ENCODE measurements at places on chromosomes 13 and 19.

DNA sequence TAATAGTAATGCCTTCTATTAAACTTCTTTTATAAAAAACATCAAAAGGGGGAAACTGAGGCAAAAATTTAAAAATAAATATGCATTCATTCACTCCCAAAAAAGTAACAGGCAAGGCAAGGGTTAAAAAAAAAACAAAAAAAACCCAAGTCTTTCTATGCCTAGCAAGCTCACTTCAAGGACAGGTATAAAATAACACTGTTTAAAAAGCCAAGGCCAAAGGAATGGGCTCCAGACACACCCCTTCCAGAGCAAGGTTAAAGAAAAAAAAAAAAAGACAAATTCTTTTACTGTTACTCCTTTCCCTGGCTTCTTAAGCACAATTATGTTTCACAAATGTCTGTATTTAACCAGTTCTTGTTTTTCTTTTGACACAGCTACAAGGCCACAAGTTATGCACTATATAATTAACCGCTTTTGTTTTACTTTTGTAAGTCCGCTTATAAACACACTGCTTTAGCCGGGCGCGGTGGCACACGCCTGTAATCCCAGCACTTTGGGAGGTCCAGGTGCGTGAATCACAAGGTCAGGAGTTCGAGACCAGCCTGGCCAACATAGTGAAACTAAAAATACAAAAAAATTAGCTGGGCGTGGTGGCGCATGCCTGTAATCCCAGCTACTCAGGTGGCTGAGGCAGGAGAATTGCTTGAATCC is 3.6 kb downstream of the SIGLEC11 start:
- no peak for DNase-seq

DNA sequence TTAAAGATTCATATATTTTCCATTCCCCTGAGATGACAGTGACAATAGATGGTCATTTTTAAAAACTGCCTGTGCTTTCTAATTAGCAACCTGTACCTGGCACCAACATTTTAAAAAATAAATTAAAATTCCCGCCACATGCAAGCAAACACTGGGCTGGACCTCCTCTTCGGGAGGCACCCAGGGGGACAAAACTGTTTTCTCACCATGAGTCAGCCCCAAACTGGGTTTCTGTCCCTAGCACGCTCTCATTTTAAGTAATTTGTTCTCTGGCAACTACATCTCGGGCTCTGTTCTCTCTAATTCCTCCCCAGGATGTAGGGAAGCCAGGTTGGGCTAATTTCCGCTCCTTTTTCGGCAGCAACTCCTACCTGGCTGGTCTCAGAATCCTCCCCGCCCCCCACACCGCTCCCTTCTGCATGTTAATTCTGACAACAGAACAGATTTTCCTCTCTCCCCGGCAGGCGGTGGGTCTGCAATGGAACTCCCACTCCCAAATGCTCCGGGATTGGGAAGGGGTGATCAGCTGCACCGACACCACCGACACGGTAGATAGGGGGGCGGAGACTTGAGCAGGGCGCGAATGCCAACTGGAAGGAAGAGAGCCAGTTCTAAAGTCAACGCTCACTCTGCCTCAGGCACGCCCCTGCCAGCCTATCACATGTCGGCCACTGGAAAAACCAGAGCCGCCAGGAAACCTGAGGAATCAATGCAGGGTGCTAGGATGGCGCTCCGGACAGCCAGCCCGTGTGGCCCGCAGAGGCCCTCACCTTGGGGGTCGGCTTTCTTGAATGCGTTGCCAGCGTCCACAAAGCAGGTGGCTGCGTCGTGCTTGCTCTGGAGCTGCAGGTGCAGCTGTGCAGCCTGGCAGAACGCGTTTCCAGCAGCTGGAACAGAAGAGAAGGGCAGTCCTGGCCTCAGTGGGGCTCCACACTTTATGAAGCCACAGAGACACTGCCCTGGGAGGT is 14.7 kb downstream of the NAPA start:
- no peak for DNase-seq

DNA sequence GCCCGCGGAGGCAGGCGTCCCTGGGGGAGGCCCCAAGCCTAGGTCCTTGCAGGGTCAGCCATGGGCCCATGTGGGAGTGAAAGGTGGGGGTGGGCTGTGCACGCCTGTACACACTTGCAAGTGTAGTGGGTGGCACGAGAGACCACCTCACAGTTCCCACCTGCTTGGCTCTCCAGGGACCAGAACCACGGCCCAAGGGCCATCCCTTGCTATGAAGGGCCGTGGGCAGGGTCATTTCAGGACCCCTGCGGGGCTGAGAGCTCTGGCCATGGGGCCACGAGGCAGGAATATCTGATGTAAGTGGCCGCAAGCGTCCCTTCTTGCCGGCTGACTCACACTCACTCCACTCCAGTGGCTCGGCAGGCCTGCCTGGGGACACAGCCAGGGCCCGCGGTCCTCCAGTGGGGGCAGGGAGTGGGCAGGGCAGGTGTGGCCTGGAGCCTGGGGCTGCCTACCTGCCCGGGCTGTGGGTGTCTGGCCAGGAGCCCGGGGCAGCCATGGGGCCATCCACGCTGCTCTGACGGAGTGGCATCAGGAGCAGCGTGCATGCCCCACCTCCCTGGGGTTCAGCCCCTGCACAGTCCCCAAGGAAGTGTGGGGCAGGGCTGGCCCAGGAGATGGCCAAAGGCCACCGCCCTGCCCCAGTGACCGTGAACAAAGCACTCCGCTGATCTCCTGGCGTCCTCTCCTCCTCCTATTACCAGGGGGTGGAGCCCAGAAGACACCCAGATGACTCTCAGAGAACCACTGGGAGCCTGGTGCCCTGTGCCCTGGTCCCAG is 8.6 kb upstream of the MKNK2 start:
- peak; percentile 52 for DNase-seq

GRCh38 chr19:7558667-7559066 is 23.1 kb downstream of the PNPLA6 start:
- DNase-seq = no peak

DNA sequence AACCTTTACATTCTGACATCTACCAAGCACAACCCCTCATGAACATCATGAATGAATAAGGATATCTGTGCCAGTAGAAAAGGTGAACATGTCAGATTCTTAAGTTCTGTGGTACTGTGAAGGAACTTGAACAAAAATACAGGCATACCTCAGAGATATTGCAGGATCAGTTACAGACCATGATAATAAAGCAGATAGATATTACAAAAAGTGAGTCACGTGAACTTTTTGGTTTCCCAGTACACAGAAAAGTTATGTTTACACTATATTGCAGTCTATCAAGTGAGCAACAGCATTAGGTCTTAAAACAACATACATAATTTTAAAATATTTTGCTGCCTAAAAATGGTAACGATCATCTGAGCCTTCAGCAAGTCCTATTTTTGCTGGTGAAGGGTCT is 101.2 kb downstream of the DIAPH3 start:
- no peak for DNase-seq

DNA sequence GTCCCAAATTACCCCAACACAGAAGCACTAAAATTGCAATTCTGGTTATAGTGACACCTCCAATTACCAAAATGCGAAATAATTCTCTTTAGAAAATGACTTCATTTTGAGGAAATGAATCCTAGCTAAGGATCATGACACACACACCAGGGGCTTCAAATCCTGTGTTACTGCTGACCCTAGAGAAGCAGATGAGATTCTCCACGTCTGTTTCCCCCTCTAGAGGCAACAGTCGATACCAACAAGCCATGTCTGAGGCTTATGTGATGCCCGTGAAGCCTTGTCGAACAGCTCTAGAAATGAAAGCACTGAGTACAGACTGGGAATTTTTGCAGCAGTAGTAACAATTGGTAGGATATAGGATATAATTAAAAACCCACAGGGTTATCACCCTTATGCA is 153.6 kb upstream of the TMTC4 start:
- DNase-seq = peak; percentile 27

DNA sequence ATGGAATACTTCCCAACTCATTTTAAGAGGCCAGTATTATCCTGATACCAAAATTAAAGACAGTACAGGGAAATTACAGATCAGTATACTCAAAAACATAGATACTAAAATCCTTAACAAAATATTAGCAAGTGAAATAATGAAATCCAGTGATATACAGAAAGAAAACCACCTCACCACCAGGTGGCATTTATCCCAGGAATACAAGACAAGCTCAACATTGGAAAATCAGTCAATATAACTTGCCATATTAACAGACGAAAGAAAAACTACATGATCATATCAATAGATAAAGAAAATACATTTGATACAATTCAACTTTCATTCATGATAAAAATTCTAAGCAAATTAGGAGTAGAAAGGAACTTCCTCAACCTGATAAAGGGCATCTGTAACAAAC is 6.7 kb upstream of the GNA15 start:
- no peak for DNase-seq

DNA sequence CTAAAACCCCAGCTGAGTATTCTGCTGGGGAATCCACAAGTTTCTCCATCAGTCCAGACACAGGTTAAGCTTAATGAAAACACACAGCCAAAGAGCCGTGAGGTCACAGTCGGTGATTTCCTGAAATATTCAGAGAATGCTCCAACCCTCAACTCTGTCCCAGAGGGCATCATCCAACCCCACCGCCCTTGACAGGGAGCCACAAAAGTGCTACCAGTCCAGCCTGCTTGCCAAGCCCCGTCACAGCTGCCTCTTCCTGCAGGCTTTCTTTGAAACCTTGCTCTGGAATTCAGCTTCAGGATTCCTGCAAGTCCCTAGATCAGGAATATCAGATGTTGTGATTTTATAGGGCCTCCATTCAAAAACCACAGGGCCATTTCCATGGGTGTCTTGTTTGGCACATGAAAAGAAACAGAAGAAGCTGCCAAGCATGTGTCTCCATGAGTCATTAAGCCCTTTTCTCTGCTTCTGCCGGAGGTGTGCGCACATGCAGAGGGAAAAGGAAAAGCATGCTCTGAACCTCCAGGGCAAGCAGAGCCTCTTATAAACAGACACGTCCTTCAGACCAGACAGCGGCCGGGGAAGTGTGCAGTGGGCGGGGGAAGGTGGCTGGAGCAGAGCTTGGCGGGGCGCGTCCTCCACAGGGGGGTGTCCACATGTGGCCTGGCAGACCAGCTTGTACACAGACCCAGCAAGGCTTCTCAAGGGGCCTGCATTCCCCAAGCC is 164.7 kb downstream of the KATNAL1 start:
- DNase-seq = peak; percentile 93

DNA sequence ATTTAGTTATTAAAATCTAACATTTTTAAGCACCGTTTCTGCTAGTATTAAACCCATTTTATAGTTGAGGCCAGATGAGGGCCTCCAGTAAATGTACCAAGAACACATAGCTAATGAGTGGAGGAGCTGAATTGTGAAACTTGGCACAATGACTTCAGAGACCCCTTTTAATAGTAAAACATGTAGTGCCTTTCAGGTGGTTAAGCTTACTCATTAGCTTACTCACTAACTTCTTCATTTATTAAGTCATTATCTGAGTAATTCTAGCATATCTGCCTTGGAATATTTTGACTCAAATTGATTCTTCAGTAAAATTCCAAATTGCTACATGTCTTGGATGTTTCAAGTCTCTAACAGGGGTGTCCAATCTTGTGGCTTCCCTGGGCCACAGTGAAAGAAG is 735.2 kb downstream of the LIG4 start:
- DNase-seq = no peak

- no peak for DNase-seq
These were observed 278.3 kb downstream of the UQCRFS1 start for GRCh38 chr19:28934631-28935030.

GRCh38 chr19:4414800-4415321 is 12.4 kb downstream of the CHAF1A start:
- DNase-seq = peak; percentile 64

- no peak for DNase-seq
These were observed 752.8 kb downstream of the LIG4 start for GRCh38 chr13:107462501-107462900.

DNA sequence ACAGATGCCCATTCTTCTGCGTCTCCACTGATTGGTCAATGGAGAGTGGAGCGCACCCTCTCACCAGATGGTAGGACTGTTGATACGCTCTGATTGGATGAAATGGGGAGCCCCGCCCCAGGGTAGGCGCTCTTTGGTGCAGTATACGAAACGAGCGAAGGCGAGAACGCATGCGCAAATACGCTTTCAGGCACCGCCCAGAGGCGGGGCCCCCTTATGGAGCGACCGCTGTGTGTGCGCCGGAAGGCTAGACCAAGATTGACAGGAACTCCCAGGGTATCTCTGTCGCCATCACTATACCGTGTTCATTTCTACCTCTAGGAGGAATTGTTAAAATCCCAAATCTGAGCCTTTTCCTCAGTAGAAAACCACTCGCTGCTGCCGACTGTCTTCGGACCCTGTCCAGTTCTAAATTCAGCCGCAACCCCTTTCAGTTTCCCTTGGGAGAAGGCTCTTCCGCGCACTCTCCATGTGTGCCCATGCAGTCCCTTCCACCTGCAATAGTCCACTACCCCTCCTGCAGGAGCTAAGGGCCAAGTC is 720 bp upstream of the HNRNPL start:
- DNase-seq = no peak

DNA sequence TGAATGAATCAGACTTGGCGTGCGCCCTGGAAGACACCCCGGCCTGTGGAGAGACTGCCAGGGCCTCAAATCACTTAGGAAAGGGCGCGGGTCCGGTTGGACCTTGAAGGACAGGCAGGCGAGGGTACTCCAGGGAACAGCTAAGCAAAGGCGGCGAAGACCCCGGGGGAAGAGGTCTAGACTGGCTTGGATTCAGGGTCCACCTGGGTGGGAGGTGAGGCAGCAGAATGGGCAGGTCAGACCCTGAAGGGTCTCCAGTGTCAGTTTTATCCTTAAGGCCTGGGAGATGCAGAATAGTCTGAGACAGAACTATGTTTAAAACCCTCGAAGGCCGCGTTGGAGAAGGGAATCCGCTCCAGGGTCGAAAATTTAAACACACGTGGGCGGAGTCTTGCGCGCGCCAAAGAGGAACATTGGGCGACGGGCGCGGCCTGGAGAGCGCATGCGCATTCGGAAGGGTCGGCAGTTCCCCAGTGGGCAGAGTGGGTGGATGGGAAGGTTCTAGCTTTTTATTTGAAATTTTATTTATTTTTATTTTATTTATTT is 567 bp upstream of the SMG9 start:
- DNase-seq = peak; percentile 76

DNA sequence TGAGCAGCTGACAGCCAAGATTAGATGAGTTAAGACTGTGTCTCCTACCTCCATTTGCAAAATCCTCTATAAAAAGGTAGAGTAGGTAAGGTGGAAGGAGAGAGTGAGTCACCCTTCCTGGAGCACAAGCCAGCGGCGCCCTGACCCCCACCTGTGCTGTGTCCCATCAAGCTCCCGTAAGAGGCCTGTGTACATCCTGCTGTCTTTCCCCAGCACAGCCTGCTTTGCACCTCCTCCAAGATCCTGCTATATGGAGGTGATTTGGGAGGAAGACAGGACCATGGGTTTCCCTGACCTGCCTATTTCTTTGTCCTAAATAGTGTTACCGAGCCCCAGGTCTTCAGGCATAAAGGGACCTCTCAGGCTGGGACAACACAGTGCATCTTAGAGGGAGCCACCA is 62.3 kb upstream of the UQCRFS1 start:
- DNase-seq = no peak

GRCh38 chr13:99892196-99892613 is 79.4 kb downstream of the ZIC5 start:
- peak; percentile 69 for DNase-seq

DNA sequence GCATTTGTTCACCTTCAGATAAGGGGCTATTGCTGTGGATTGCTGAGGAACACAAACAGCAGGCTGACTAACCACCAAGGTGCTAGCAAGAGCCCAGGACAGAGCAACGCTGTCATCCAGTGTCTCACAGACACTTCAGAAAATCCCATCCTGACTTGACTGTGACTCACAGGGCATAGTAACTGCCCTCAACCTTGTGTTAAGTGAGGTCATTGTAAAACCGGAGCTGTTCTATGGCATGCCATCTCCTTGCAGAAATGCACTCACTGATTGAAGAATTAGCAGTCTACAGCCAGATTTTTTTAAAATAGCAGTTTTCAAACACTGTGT is 51.1 kb downstream of the TNFRSF19 start:
- DNase-seq = peak; percentile 51

Measured in ELF-1 (cell line).